ENCODE measurements at places on chromosomes 2 and 18.

DNA sequence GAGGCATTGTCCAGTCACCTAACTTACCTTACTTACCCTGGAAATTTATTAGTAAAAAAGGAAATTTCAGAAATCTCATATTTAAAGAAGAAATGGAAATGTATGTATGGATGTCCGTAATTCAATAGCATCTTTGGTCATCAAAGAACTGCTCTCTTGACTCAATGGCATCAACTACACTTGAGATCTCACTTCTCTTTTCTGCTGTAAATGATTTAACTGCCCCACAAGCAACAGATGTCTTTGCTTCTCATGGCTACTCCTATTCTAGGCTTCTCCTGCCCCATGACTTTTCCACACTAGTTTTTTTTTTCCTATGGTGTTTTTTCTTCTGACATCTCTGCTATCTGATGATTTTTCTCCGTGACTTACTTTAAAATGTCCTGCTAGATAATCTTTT is 34.0 kb upstream of the ERMN start:
- no peak for DNase-seq

DNA sequence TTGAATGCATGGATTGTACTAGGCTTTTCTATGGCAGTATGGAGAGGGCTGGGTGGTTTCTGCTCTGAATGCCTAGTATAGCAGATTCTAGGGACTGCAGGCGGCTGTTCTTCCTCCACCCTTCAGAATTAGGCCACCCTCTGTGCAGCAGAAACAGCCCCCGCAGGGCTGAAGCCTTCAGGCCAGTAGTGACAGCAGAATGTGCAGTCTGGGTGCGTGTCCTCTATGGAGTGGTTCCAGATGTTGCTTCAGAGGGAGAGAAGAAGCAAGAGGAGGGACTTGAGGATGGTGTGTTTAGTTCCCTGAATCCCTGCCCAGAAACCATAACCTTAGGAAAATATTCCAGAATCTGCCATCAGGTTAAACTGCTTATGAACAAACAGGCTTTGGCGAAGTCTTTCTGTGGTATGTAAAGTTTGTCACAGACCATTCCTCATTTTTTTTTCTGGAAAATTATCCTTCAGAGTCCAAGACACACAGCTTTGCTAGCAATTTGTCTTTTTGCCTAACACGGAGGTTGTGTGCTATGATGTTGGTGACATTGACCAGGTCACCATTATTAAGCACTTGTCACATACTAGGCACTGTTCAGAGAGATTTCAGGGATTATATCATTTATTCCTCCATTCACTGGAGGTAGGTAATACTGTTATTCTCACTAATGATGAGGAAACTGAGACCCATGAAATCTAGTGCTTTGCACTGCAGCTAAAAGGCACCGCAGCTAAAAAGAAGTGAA is 21.1 kb downstream of the CASP10 start:
- no peak for DNase-seq

DNA sequence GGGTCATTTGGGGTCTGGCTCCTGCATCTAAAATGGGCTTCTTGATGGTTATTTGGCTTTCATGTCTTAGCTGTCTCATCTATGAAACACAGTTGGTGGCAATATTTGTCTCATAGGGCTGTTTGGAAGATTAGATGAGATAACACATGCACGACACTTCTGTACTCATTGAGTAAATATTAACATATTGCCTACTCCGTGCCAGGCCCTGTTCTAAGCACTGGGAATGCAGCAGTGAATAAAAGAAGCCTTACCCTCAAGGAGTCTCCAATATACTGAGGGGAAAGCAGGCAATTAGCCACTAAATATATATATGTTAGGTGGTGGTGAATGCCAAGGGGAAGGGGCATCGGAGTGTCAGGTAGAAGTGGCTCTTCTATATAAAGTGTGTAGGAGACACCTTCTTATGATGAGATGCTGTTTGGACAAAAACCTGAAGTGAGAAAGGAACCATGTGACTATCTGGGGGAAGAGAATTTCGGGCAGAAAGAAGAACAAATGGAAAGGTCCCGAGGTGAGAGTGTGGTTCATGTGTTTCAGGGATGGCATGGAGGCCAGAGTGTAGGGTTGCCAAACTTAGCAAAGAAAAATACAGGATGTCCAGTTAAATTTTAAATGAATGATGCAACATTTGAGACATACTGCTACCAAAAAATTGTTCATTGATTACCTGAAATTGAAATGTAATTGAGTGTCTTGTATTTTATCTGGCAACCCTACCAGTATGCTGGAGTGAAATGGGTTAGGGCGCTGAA is 11.8 kb downstream of the SLC3A1 start:
- DNase-seq, result no peak

- DNase-seq, result no peak
These were observed 4.6 kb upstream of the LTBP1 start for GRCh38 chr2:32941944-32942690.

DNA sequence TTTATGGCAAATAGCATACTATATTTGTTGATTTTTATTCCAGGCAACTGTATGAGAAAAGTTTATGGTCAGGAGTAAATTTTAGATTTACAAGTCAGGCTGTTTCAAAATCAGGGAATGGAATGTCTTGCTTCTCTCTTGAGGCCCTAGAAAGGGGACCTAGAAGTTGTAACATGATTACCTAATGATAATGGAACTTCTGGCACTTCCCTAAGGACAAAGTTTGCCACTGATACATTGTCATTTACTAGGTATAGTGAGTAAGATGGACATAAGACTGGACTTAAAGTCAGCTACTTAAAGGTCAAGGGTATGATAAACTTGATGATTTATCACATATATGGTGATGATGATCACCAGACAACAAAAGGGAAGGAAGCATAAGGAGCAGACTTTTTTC is 103.3 kb upstream of the VRK2 start:
- DNase-seq, result no peak

- DNase-seq, result no peak
These were observed 60.0 kb downstream of the LRP2 start for GRCh38 chr2:169302364-169302763.

DNA sequence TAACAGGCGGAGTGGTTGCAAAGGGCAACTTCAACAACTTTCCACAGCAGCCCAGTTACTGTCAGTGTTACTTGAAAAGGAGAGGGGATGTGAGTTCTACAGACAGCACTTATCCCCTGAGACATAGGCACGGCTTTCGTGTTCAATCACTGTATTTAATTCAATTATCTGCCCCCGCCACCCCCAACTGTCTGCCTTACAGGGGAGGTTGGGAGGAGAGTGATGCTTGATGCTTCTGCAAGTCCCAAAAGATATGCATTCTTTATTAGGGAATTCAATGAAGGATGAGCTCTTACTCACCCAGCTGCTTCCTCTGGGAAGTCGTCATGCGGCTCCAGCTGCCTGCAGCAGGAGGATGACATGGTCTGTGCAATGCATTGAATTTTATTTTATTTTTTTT is 639.9 kb downstream of the DCC start:
- DNase-seq, result no peak

DNA sequence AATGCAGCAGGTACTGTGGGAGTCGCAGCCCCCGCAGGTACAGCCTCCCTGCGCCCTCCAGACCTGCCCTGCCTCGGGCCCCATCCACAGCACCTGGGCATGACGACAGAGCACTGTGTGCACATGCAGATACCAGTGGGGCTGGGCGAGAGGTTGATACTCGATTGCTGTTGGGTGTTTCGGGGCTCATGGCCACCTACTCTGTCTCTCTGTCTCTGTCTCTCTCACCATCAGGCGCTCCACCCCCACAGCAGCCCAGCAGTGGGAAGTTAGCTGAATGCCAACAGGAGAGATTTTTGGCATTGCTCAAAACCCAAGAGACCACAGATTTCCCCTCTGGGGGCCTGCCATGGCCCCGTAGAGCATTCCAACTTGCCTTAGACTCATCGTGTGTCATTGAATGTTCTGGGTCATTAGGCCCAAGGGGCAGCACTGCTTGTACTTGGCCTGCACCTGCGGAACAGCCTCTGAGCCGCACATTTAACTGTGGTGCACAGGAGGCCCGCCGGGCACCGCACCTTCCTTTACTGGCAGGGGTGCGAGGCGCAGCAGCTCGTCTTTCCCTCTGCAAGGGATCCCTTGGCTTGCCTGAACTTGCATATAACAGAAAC is 18.8 kb downstream of the KCNIP3 start:
- no peak for DNase-seq

DNA sequence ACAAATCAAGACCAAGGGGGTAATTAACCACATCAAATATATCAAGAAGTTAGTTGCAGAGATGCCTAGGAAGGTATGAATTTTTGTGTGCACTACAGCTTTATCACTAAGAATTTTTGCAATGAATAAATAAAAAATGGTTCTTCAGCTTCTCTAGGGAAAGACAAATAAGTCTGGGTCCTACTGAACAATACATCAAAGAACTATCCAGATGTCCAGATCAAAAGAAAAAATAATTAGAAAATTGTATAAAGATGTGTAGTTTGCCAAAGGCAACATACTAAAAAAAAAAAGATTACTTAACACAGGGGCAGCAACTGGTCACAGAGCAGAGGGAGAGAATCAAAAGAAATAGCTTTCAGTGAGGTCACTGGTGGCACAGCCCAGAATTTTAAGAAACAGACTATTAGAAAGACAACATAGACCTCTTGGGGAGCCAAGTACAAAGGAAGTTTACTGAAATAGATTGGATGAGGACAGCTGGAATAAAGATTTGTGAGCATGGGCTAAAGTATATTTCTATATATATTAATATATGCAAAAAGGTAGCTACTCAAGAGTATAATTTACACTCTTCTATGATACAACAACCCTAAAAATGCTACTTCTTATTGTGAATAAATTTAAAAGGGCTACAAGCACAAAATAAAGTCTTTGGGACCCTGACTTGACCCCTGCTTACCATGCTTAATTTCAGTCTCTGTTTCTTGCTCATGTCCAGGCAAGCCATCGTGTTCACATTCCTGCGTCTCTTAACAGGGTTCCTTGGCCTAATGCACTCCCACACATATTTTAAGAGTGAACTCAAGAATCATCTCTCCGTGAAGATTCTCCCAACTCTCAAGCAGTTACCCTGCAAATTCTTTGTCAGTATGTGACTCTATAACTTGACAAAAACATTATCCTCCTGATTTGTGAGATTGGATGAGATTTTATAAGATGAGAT is 99.0 kb upstream of the GRB14 start:
- no peak for DNase-seq

DNA sequence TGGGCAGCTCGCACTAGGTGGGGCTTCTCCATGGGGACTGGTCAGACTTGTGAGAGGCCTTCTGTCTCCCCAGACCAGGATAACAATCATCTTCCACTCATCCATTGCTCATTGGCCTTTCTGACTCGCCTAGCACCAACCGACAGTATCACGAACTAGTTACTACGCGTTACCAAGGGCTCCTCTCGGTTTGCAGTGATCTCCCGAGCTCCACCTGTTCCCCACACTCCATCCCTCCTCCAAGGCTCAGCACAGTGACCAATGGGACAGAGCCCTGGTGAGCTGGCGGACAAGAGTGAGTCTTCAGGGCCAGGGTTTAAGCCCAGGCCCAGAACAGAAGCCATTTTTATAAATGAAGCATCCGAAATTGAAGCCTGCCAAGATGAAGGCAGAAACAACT is 42.8 kb upstream of the SMAD7 start:
- DNase-seq, result no peak

- no peak for DNase-seq
These were observed 21.9 kb upstream of the USP14 start for GRCh38 chr18:136433-136832.

- DNase-seq, result no peak
These were observed 283.3 kb upstream of the VWC2L start for GRCh38 chr2:214127571-214127970.

DNA sequence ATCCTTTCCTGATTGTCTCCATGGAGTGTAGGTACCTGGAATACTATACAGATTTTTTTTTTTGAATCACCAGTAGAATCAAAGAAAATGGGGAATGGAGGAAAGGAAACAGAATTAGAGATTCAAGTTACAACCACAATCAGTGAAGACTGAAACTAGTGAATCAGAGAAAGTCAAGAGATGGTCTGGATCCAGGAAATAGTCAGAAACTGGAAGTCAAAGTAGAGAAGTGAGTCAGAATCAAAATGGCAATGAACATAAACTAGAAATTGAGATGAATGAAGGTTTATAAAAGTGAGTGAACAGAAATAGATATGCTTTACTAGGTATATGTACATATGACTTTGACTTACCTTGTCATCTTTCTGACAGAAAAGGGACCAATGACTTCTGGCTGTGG is 579.0 kb downstream of the PLCL1 start:
- DNase-seq, result no peak

DNA sequence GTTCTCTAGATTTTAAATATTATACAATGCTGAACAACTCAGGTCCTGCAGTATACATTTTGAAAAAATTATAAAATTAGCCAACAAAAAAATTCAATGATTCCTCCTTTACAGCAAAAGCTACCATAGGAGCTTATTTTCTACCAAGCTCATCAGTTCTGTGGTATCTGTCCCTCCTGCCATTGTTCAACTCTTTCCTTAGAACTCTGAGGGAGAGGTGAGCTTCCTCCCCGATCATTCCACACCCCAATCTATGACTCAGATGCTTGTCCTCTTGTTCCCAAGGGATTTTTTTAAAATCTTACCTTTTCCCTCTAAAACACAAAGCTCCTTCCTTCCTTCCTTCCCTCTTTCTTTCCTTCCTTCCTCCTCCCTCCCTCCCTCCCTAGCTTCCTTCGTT is 13.5 kb downstream of the DPP4 start:
- no peak for DNase-seq

DNA sequence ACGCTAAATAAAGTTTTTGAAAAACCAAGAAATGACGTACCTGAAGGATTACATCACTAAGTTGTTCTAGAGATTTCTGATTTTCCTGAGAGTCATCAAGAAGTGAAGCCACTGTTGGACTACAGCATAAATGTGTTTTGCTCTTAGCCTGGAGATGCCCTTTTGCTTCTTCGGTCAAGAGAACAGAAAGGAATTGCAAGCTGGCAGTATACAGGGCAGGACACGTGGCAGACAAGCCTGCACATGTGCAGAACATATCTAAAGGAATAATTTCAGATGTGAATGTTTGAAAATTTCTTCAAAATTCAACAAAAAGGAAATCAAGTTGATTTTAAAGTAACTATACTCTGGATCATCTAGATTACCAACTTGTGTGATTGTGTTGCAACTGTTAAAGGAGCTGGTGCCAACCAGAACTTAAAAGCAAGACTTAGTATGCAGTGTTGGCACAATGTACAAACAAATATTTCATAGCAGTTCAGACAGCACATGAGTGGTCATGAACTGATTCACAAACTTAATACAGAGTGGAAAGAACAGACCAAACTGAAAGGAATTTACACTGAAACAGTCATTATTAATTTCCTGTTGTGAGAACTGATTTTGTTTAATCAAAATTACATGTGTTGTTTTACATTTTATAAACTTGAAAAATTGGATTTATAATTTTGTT is 100.4 kb upstream of the CD226 start:
- DNase-seq, result no peak

DNA sequence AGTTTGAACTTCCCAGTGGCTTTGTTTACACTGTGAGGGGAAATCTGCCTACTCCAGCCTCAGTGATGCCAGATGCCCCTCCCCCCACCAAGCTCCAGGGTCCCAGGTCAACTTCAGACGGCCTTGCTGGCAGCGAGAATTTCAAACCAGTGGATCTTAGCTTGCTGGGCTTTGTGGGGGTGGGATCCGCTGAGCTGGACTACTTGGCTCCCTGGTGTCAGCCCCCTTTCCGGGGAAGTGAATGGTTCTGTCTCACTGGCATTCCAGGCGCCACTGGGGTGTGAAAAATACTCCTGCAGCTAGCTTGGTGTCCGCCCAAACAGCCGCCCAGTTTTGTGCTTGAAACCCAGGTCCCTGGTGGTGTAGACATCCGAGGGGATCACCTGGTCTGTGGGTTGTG is 70.0 kb upstream of the NEUROD1 start:
- no peak for DNase-seq
